ENCODE measurements at places on chromosomes 7 and 10.

- DNase-seq: no peak
Measured at GRCh38 chr7:80967071-80967916, 48.4 kb upstream of the SEMA3C start.

DNA sequence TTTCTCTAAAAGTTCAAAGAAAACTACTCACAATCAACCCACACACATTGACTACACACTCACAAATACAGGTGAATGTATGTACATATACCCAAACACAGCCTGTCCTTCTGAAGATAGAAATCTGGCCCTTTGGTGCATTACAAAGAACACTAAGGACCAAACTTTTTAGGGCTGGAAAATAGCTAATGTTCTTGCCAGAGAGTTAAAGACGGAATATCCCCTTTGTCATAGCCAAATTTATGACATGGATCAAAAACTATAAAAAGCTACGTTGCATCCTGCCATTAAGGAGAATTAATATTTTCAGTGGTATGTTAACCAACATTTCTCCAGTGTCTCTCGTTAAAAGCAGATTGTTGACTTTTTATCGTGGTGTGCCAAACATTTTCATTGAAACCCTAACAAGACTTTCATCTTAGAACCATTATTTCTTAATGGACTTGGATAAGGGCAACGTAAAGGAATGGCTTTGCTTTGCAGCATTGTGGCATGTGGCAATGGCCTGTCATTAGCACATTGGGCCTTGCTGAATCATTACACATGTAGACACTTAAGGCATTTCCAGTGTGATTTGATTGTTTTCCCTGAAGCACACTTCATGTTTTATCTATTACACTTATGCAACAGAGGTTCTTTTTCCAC is 150.9 kb upstream of the MEOX2 start:
- DNase-seq: no peak

- no peak for DNase-seq
Measured at GRCh38 chr10:59270492-59270891, 91.9 kb downstream of the FAM13C start.

DNA sequence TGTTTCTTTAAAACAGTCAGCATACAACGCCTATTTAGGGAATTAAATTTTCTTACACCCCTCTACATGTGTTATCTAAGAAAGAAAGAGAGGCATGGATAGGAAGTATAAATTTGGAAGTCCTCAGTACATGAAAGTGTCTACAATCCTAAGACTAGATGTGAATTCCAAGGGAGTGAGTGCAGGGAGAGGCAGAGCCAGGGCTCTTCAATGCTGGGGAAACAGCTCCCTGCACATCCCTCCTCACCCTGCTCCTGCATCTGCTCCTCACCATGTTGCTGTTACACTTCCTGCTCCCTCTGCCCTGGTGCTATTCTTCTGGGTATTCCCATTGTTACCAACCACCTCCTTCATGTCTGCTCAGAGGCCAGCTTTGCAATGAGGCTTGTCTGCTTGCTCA is 229.1 kb upstream of the AKR1E2 start:
- DNase-seq: no peak

DNA sequence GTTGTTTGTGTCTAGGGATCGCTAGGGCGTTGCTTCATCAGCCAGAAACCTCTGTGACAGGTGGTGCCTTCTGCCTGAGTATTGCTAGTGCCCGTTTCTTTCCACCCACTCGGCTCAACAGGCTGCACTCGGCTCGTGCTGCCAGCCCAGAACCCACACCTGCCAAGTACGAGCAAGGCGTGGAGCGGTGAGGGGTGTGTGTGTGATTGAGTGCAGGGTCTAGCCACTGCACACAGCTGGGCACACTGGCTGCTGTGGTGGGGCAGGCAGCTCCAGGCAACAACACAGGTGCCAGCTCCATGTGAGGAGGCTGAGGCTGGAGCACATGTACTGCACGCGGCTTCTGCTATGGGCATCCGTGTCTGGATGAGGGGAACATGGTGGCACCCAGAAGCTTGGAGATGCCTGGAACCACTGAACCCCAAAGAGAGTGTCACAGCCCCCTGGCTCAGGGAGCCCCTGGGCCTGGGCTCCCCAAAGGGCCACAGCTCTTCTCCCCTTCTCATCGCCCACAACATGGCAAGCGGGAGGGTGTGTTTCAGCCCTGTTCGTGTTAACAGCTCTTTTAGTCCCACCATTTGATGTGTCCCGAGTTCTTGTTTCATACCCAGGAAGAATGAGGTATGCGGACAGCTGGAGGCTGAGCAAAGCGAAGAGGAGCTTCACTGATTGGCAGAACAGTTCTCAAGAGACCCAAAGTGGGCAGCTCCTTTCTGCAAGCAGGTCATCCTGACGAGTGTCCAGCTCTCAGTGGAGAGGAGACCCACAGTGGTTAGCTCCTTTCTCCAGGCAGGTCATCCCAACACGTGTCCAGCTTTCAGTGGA is 78.1 kb downstream of the HDAC9 start:
- no peak for DNase-seq

DNA sequence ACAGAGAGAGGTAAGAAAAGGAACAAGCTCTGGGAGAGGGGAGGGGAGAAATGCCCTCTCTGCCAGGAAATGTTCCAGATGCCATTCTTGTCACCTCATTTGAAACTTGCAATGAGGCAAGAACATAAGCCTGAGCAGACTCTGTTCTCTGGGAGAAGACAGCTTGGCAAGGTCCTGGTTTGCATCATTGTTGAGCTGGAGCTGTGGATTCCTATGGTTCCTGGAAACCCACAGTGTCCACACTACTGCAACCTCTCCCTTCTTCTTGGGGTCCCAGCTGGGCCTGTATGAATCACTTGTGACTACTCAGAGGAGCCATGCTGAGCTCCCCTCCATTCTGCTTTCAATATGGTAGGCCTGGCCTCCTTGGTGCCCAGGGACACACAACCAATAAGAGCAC is 60.8 kb upstream of the HECTD2 start:
- DNase-seq: no peak

- DNase-seq: no peak
Measured at GRCh38 chr7:11155883-11156282, 182.2 kb downstream of the PHF14 start.

DNA sequence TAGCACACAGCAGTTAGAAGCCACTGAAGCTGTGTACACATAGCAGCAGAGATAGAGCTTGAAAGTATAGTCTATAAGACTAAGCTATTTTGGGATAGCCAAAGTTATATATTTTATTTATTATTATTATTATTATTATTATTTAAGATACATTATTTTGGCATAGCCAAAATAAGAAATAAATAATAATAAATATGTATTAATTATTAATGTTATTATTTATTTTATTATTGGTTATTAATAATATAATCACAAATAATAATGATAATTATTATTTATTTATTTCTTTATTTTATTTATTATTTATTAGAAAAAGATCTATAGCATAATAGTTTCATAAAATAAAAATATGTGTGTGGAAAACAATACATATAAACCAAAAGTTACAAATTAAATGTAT is 107.2 kb upstream of the FOXK1 start:
- no peak for DNase-seq

- no peak for DNase-seq
Measured at GRCh38 chr7:139976838-139977656, 85.7 kb downstream of the PARP12 start.

All from RWPE1 (cell line).